Activated gamma-delta T cell treated with anti-CD3 and anti-CD28 coated beads, Interleukin-2, amount 50 U/mL, for 16 hours (primary cell): ENCODE measurements at places on chromosomes 2 and 18.

DNA sequence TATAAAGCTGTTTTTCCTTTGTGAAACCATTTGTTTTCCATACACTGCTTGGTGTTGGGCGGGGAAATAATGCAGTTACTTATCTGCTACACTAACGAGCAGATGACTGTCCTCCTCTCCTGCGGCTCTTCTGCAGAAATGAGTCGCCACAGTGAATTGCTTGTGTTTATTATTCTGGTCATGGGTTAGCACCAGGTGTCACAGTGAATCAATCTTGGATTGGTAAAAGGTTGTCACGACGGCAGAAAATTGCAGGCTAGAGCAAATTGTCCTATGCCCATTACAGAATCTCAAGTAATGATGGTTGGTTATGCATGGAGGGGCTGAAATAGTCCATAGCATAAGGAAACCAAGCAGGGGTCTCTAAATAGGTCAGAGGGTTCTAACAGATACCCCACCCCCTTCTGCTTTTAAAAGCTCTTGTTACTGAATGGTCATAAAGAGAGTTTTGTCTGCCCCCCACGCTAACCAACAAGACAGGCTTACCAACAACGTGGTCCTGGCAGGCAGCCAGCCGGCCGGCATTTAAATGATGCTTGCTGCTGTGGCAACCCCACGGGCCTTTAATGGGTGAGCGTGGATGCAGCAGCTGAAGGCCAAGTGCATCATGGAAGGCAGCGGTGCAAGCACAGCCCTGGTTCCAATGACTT lies 29.5 kb downstream of the RAB31 start:
- DNase-seq = no peak

DNA sequence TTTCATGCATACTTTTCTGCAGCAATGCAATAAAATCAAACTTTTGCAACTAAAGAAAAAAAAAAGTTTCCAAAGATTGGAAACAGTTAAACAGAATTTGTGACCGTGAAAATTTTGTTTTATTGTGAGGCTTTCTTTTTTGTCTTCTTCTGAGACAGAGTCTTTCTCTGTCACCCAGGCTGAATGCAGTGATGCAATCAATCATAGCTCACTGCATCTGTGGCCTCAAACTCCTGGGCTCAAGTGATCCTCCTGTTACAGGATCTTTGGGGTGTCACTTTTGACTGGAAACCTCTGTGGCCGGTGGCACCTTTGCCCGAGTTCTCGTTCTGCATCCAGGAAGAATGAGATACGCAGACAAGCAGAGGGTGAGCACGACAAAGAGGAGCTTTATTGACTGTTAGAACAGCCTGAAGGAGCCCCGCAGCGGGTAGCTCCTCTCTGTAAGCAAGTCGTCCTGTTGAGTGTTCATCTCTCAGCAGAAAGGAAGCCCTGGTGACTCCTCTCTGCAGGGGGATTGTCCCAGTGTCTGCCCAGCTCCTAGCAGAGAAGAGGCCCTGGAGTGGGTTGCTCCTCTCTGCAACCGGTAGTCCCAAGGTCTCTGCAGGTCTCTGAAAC lies 16.9 kb upstream of the ILKAP start:
- DNase-seq = no peak

DNA sequence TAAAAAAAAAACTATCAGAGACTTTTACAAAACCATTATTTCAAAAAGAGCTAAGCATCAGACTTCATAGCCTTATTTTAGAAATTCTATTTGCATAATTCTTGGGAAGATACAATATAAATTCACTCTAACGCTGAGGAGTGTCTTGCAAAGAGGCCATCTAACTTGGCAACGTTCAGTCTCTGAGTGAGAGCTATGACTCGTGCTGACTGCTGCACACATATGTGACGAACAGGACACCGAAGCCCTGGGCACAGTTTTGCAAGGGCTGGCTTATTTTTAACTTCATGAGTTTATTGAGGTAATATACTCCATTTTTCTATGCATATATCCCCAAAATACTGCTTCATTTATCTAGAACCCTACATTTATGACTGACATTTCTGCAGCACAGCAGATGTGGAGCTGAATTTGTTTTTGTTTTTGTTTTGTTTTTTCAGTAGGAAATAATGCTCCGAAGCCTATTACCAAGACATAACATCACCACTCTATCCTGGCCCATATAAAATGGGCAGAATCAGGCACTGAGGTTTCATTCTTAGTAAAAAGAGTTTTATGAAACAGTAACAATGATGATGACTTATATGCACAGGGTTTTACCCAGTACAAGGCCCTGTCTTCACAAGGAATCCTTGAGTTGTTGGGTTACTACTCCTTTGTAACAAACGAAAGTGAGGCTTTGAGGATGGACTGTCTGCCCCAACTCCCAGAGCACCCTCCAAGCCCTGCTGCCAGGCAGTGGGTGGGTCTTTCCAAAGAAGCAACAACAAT lies 68.3 kb downstream of the CRACDL start:
- DNase-seq = no peak

DNA sequence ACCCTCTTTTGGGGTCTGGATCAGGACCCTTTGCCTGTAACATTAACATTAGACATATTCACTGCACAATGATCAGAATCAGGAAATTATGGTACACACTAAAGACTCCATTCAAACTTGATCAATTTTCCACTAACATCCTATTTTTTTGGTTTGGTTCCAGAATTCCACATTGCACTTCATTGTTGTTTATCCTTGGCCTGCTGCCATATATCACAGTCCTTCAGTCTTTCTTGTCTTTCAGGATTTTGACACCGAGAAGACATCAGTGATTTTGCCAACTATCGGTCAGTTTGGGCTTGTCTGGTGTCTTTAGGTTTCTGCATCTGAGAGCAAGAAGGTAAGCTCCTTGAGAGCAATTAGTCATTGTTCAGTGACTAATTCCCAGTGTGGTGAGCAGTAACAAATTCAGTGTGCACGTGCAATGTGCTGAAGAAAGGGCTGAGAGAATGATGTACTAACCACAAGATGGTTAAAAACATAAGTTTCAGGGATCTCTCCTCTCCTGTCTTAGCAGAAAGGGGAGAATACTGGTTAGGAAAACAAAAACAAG lies 23.5 kb downstream of the MARCHF4 start:
- no peak for DNase-seq

DNA sequence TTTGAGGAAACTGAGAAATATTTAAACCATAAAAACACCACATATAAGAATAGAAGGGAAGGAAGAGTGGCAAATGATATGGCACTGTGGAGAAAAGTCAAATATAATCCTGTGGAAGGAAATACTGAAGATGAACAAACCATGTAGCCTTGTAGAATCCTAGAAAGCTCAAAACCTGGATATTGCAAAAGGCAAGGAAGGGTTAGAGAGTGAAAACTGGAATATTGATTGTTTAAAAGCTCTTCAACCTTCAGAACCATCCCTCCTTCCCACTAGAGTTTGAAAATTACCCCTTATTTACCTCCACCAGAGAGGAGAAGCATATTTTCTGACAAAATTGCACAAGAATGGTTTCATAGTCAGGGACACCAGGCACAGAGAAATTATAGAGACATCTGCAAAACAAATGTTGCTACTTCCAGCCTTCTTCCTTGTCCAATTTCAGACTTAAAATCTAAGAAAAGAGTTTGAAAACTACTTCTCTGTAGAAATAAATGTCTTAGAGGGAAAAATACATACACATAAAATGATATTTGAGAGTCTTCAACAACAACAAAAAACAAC lies 48.0 kb downstream of the ANTXR1 start:
- DNase-seq = no peak

GRCh38 chr2:205425102-205425501 lies 257.2 kb upstream of the NRP2 start:
- no peak for DNase-seq

GRCh38 chr2:97717613-97717995 lies 4.2 kb downstream of the ZAP70 start:
- DNase-seq = no peak

GRCh38 chr2:60708630-60709320 lies 47.3 kb upstream of the PAPOLG start:
- no peak for DNase-seq

GRCh38 chr2:37205689-37206341 lies 9.5 kb downstream of the CEBPZOS start:
- no peak for DNase-seq

DNA sequence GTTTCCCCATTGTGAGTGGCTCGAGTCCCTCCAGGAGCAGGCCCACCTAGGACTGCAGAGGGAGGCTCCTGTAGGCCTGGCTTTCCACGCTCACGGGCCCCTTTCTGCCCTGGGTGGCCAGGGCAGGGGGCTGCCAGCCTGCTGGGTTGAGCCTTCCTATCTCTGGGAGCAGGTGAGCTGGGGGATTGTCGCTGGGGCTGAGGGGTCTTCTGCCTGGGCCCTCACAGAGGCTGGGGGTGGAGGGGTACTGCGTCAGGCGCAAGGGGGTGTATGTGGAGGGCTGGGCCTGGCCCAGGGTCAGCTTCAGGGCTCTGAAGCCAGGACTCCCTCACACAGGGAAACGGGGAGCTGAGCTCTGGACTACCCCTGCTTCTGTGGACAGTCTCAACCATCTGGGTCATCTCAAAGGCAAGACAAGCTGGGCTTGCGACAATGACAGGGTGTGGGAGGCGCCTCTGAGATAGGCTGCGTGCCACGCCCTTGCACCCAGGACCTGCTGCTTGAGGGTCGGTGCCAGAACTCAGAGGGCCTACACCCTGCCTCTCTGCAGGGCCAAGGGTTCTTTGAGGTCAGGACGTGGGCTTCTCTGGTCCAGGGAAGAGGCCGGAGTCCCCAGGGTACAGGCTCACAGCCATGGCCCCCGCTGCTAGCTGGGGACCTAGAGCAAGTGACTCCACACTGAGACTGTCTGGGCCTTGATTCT lies 206.1 kb downstream of the TWIST2 start:
- no peak for DNase-seq

- no peak for DNase-seq
Observed at GRCh38 chr18:3014503-3015203, 1.7 kb upstream of the LPIN2 start.

- DNase-seq = no peak
Observed at GRCh38 chr2:160363961-160364360, 129.6 kb downstream of the RBMS1 start.
